ENCODE measurements at places on chromosomes 11 and 22. TPM values are rescaled to one million over a fixed set of nuclear protein-coding genes. Genes with fewer than 3 reads are reported as not detected.
A peak's percentile ranks its signal among the peaks of the same experiment; 100 is the strongest.

Gene APOL5
- total RNA-seq = not detected

Gene DSCAML1
- total RNA-seq = 0.42 TPM

Gene HOATZ
- total RNA-seq = not detected

Gene VSIG10L2
- not detected for total RNA-seq

GRCh38 chr11:70077411-70078094, 564 bp upstream of the ANO1 start:
- DNase-seq = no peak

DNA sequence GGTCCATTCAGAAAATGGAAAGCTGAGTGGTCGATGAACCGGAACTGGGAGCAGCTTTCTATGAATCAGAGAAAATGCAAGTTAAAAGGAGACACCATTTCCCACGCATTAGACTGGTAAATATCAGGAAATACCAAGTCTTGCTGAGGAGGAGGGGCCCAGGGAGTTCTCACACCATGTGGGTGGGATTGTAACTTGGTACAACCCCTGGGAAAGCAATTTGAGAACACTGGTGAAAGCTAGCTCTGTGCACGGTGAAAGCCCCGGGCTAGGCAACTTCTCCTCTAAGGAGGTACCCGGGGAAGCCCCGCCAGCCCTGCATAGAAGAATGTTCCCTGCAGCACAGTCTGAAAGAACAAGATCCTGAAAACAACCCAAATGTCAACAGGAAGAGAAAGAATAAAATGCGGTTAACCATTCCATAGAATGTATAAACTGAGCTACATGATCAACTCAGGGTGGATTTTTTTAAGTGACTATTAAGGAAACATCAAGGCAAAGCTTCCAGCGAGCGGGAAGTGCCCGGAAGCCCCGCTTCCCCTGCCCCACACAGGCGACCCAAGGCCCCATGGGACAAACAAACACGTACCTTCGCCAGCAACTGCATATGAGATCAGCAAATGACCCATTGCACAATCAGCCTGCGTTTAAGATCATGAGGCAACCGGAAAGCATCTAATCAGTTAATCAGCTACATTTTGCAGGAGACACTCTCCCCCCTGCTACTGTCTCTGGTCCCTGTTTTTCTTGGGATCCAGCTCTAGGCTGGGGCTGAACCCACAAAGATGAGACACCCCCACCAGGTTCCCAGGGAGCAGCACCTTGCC, 11.3 kb downstream of the SHANK2 start:
- DNase-seq = peak; percentile 57

DNA sequence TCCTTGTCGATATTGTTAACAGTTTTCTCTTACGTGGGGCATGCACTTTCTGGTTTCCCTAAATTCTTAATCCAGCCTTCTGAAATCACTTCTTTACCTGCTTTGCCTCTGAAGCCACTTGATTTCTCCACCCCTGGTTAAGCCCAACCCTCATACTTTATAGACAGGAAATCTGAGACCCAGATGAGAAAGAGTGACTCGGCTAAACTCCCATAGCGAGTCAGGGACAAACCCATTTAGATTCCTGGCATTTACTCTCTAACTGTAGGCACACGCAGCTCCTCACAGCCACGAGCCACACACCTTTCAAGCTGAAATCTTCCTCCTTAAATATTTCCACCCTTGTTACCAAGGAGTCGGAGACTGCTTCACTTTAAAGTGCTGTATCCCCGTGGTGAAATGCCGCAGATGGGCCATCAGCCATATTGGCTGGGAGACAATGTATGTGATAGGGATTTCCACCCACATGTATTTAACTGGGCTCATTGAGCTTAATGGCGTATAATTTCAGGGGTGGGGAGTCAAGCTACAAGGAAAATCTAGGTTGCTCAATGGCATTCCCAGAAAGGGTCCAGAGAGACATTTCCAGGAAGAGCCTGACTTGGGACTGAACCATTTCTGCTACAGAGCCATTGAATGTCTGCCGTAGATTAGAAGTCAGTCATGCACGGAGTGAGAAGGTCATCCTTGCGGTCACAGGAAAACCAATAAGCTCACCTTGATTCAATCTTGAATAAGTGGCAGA, 49.9 kb upstream of the GRK3 start:
- no peak for DNase-seq

GRCh38 chr11:8671651-8672062, 10.8 kb downstream of the TRIM66 start:
- no peak for DNase-seq

DNA sequence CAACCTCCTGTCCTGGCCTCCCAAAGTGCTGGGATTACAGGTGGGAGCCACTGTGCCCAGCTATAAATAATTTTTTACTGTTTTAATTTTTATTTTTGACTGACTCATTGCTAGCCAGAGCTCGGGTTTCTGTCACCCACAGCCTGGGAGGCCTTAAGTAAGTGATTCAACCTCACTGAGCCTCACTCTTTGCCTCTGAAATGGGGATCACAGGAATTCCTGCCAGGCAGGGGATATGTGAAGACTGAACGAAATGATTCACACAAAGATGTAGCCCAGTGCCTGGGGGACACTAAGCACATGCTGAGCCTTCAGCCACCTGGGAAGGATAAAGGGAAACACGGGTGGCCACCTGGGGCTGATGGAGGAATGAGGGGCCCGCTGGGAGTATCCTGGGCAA, 3.8 kb upstream of the LRRC74B start:
- no peak for DNase-seq

- DNase-seq = no peak
Measured at GRCh38 chr11:69352715-69353319, 58.9 kb downstream of the MYEOV start.

- DNase-seq = no peak
Measured at GRCh38 chr11:120104041-120104565, 33.8 kb downstream of the TRIM29 start.

GRCh38 chr11:123517559-123518364, 87.7 kb downstream of the GRAMD1B start:
- DNase-seq = no peak

DNA sequence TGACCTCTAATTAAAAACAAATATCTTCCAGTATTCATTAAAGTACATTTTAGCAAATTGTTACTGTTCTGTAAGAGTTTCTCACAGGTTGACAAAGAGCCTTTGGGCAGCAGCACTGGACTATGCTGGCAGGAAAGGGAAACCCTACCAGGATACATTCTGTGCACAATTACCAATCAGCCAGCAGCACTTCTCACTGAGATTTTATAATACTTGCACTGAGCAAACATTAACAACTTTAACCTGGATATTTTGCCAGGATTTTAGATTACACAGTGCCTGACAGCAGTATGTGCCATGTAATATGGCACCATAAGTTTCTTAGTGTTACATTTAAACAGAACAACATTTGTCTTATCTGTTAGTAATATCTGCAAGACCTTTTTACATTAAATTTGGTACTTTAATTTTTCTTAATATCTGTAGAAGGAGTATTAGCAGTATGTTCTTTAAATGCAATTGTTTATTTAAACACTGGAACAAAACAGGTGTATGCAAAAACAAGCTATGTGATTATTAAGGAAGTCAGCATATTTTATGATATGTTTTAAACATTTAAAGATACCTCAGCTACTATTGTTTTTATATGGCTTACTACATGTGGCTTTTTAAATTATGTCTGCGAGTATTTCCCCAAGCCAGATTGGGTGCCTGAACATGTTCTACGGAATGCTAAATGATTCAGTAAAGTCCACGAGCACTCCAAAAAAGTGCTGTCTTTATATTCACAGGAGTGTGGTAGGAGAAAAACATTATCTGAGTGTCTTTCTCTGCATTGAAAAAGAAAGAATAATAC, 699.0 kb upstream of the LUZP2 start:
- no peak for DNase-seq

All from liver (tissue), 10 donors.